ENCODE measurements at places on chromosomes 7 and 10.

- H3K4me1 ChIP-seq = peaks cover 21% of the 10 kb centered on the region
- H3K27me3 ChIP-seq = peaks cover 2% of the 10 kb centered on the region
- no peak for ATAC-seq
- no peak overlapping the region for H3K4me3 ChIP-seq
- peaks cover 12% of the 10 kb centered on the region for H3K36me3 ChIP-seq
Measured at GRCh38 chr10:132532749-132533560, 4.6 kb upstream of the INPP5A start.

- H3K27me3 ChIP-seq = no peaks in the 10 kb centered on the region
- no peaks in the 10 kb centered on the region for H3K4me1 ChIP-seq
- ATAC-seq = no peak
- no peaks in the 10 kb centered on the region for H3K36me3 ChIP-seq
- no peak overlapping the region for H3K4me3 ChIP-seq
Measured at GRCh38 chr10:109174526-109174925, 748.8 kb downstream of the XPNPEP1 start.

DNA sequence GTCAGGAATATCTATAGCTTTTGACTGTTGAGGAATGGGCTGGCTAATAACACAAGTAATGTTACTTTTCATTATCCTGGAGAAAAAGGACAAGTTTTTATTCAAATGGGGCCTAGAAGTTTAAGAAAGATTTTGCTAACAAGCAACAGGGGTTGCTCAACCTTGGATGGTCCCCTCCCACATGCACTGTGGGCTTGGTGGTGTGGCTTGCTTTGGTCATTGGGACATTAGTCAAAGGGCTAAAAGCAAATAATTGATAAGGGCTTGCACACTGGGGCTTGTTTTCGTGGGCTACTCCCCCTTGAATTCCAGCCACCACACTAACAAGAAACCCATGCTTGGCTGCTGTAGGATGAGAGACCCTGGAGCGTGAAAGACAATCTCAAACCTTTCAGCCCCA, 127.6 kb downstream of the JCAD start:
- H3K27me3 ChIP-seq = no peaks in the 10 kb centered on the region
- H3K4me1 ChIP-seq = no peaks in the 10 kb centered on the region
- H3K4me3 ChIP-seq = no peak overlapping the region
- no peak for ATAC-seq

DNA sequence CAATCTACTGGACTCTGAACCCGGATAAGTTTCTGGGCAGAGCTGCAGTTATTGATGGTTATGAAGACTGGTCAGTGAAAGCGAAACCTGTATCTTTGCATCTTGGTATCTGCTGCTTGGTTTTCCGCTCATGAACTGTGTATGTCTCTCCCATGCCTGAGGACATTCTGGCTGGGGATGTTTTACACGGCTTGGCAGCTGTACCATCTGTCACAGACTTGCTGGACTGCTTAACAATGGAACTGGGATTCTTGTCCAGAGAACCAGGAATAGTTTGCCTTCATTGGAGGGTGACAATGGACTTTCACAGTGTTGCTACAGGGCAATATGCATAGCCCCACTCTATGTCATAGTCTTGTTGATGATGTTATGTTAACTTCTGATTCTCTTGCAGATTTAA, 119.9 kb upstream of the TMEM106B start:
- ATAC-seq = no peak
- no peaks in the 10 kb centered on the region for H3K4me1 ChIP-seq
- no peak overlapping the region for H3K4me3 ChIP-seq
- no peaks in the 10 kb centered on the region for H3K36me3 ChIP-seq
- no peak overlapping the region for H3K27ac ChIP-seq

- H3K36me3 ChIP-seq = peaks cover 11% of the 10 kb centered on the region
- no peak overlapping the region for H3K4me3 ChIP-seq
- peaks cover 11% of the 10 kb centered on the region for H3K4me1 ChIP-seq
- peaks cover 77% of the 10 kb centered on the region for H3K27me3 ChIP-seq
Measured at GRCh38 chr7:20778063-20778721, 8.5 kb downstream of the SP8 start.

DNA sequence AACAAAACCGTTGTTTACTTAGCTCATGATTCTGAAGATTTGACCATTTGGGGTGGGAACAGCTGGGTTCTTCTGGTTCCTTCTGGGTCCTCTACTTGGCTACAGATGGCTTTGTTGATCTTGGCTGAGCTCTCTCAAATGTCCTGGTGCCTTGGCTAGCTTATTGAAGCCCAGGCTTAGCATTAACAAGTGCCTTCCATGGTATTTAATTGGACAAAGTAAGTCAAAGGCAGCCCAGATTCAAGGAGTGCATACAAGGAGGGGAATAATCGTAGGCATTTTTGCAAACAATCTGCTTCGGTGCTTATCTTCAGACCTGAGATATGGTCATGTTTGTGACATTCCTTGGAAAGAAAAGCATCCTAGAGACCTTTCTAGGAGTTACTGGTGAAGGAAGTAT, 81.4 kb downstream of the ADCYAP1R1 start:
- no peak for ATAC-seq
- peaks cover 7% of the 10 kb centered on the region for H3K4me1 ChIP-seq
- no peaks in the 10 kb centered on the region for H3K36me3 ChIP-seq
- no peak overlapping the region for H3K27ac ChIP-seq
- no peaks in the 10 kb centered on the region for H3K27me3 ChIP-seq
- no peak overlapping the region for H3K4me3 ChIP-seq

DNA sequence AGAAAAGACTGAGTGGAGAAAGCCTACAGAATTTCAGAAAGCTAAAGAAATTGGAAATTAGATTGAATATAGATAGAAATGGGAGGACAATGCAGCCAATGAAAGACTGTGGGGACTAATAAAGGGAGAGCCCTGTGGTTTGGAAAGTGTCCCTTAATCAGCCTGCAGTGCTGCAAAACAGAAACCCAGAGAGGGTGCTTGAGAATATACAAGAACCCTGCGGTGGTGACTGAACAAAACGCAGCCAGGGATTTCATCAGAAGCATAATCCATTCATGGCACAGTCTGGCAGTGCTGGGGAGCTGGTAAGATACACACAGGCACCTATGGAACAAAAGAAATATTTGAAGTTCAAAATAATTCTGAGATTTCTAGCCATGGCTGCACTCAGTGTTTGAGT, 19.1 kb downstream of the CEP41 start:
- H3K36me3 ChIP-seq = peaks cover 11% of the 10 kb centered on the region
- no peak overlapping the region for H3K27ac ChIP-seq
- ATAC-seq = no peak
- H3K4me3 ChIP-seq = no peak overlapping the region
- no peaks in the 10 kb centered on the region for H3K4me1 ChIP-seq

- H3K4me1 ChIP-seq = peaks cover 38% of the 10 kb centered on the region
- H3K27ac ChIP-seq = peak overlapping the region; percentile 50
- H3K27me3 ChIP-seq = no peaks in the 10 kb centered on the region
- peak; percentile 92 for ATAC-seq
- H3K4me3 ChIP-seq = no peak overlapping the region
- H3K36me3 ChIP-seq = peaks cover 50% of the 10 kb centered on the region
Measured at GRCh38 chr7:29955799-29956486, 33.7 kb downstream of the SCRN1 start.

- no peaks in the 10 kb centered on the region for H3K36me3 ChIP-seq
- ATAC-seq = no peak
- no peak overlapping the region for H3K27ac ChIP-seq
- H3K4me1 ChIP-seq = peaks cover 16% of the 10 kb centered on the region
Measured at GRCh38 chr10:114398587-114399331, 5.5 kb downstream of the AFAP1L2 start.

- H3K4me3 ChIP-seq = no peak overlapping the region
- H3K27me3 ChIP-seq = no peaks in the 10 kb centered on the region
- H3K36me3 ChIP-seq = no peaks in the 10 kb centered on the region
- no peak overlapping the region for H3K27ac ChIP-seq
- no peaks in the 10 kb centered on the region for H3K4me1 ChIP-seq
Measured at GRCh38 chr7:122364761-122365280, 60.3 kb upstream of the FEZF1 start.

DNA sequence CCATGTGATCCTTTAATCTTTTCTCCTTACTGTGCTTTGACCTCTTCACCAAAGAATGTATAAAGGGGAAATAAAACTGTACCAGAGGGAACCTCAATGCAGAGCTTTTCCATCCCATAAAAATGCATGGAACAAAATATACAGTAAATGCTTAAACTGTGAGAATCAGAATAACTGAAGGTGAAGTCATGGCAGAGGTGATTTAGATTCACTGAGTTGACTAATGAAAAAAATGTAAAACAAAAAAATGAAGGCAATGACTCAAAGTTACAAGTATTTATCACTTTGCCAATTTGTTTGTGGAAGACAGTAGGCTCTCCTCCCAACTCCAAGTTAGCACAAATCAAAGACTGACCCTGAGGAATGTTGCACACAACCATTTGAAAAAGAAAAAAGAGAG, 1331.6 kb upstream of the SORCS1 start:
- H3K4me1 ChIP-seq = no peaks in the 10 kb centered on the region
- H3K27ac ChIP-seq = no peak overlapping the region
- no peak for ATAC-seq
- H3K4me3 ChIP-seq = no peak overlapping the region
- H3K27me3 ChIP-seq = no peaks in the 10 kb centered on the region

- H3K27me3 ChIP-seq = no peaks in the 10 kb centered on the region
- no peak overlapping the region for H3K4me3 ChIP-seq
- no peak for ATAC-seq
Measured at GRCh38 chr7:26618449-26618848, 245.9 kb downstream of the SKAP2 start.

GRCh38 chr10:12121673-12122072, 7.8 kb upstream of the SEC61A2 start:
- H3K27ac ChIP-seq = peak overlapping the region; percentile 98
- ATAC-seq = no peak
- H3K4me1 ChIP-seq = peaks cover 34% of the 10 kb centered on the region
- no peaks in the 10 kb centered on the region for H3K27me3 ChIP-seq
- peaks cover 47% of the 10 kb centered on the region for H3K36me3 ChIP-seq
- H3K4me3 ChIP-seq = peak overlapping the region; percentile 72

- H3K27ac ChIP-seq = no peak overlapping the region
- no peak overlapping the region for H3K4me3 ChIP-seq
- no peaks in the 10 kb centered on the region for H3K27me3 ChIP-seq
- H3K4me1 ChIP-seq = no peaks in the 10 kb centered on the region
Measured at GRCh38 chr10:29820890-29821461, 186.2 kb upstream of the SVIL start.

- H3K4me3 ChIP-seq = no peak overlapping the region
- H3K36me3 ChIP-seq = no peaks in the 10 kb centered on the region
- no peak for ATAC-seq
Measured at GRCh38 chr7:76252021-76252420, 50.3 kb downstream of the SRRM3 start.

DNA sequence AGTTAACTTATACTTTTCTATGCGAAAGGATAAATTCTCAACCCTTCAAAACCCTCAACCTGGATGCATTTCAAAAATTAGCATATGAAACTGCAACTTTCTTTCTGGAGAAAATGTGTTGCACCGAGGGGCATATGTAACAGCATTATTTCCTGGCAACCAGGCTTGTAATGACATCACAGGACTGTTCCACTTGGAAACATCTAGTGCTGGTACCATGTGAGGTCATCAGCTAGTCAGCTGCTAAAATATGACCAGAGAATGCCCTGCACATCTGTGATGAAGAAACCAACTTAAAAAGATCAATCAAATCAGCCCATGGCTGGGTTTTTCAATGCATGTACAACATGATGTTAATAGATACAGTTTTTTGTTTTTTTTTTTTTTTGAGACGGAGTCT, 40.0 kb downstream of the FGFR2 start:
- H3K27ac ChIP-seq = no peak overlapping the region
- H3K4me1 ChIP-seq = no peaks in the 10 kb centered on the region
- H3K36me3 ChIP-seq = no peaks in the 10 kb centered on the region
- H3K27me3 ChIP-seq = no peaks in the 10 kb centered on the region

GRCh38 chr10:113534423-113534822, 18.4 kb upstream of the HABP2 start:
- no peak for ATAC-seq
- H3K4me1 ChIP-seq = no peaks in the 10 kb centered on the region
- H3K36me3 ChIP-seq = no peaks in the 10 kb centered on the region
- peaks cover 22% of the 10 kb centered on the region for H3K27me3 ChIP-seq
- no peak overlapping the region for H3K27ac ChIP-seq

DNA sequence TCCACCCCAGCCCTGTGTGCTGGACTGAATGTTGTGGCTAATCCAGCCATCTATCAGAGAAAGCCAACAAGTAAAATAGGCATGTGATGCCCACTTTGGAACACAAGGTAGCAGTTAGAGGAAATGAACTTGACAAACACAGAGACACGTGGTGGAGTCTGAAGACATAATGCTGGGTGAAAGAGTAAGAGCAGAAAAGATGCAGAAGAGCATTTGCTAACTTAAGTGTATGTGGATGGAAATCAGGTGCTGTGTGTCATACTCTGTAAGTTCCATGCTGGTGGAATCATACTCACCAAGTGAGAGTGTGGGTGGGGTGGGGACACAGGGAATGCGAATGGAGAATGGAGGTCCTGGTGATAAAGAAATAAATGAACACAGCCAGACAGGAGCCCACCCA, 22.8 kb downstream of the WDFY4 start:
- no peaks in the 10 kb centered on the region for H3K27me3 ChIP-seq
- H3K4me3 ChIP-seq = no peak overlapping the region
- H3K4me1 ChIP-seq = peaks cover 80% of the 10 kb centered on the region
- no peak for ATAC-seq

- no peaks in the 10 kb centered on the region for H3K27me3 ChIP-seq
- ATAC-seq = peak; percentile 90
- H3K4me3 ChIP-seq = no peak overlapping the region
- peaks cover 20% of the 10 kb centered on the region for H3K4me1 ChIP-seq
- no peak overlapping the region for H3K27ac ChIP-seq
- H3K36me3 ChIP-seq = no peaks in the 10 kb centered on the region
Measured at GRCh38 chr10:62637249-62638061, 167.1 kb upstream of the ADO start.

DNA sequence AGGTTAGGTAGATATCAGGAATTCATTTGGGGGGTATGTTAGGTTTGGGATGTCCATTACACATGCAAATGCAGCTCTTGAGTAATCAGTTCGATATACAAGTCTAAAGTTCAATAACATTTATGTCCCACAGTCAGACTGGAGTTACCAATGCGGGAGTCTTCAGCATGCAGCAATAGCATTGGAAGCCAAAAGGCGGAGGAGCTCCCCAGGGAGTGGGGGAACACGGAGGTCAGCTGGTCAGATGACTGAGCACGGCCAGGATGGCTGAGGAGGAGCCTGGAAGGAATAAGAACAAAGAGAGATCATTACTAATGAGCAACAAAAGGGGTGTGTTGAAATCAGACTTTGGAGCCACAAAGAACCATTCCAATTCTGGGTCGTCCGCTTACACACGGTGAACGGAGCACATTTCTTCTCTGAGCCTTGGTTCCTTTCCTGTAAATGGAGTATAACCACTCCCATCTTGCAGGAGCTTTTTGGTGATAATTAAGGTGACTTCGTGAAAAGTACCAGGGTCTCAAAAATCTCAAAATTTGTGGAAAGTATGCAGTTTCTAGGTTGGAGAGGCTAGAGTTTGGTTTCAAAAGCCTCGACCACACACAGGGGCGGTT, 478 bp upstream of the ZNF22 start:
- H3K4me3 ChIP-seq = peak overlapping the region; percentile 83
- peak; percentile 1 for ATAC-seq
- peak overlapping the region; percentile 95 for H3K27ac ChIP-seq
- H3K4me1 ChIP-seq = peaks cover 20% of the 10 kb centered on the region
- peaks cover 31% of the 10 kb centered on the region for H3K36me3 ChIP-seq
